Endothelial cell of umbilical vein (primary cell): ENCODE measurements at places on chromosomes 2 and 18. TPM values are rescaled to one million over a fixed set of nuclear protein-coding genes. Genes with fewer than 3 reads are reported as not detected.

The TWIST2 gene
- polyA plus RNA-seq, result 2.7 and 3.4 TPM in 2 replicates

The EXOC6B gene
- polyA plus RNA-seq, result 9.0 and 10.8 TPM in 2 replicates

The CHST10 gene
- 10.8 and 11.1 TPM in 2 replicates for polyA plus RNA-seq

The IL36G gene
- not detected in 2 replicates for polyA plus RNA-seq

The TIA1 gene
- polyA plus RNA-seq, result 49.8 and 60.2 TPM in 2 replicates

The TBC1D8 gene
- polyA plus RNA-seq, result 26.0 and 28.5 TPM in 2 replicates

The PROM2 gene
- polyA plus RNA-seq, result 0.10 and 0.39 TPM in 2 replicates

The DYSF gene
- 50.9 and 53.5 TPM in 2 replicates for polyA plus RNA-seq

The EFR3B gene
- 0.15 and 0.21 TPM in 2 replicates for polyA plus RNA-seq

The MC2R gene
- not detected in 2 replicates for polyA plus RNA-seq

The RBKS gene
- 1.0 and 1.8 TPM in 2 replicates for polyA plus RNA-seq

The SP9 gene
- not detected in 2 replicates for polyA plus RNA-seq

The STPG4 gene
- polyA plus RNA-seq, result not detected in 2 replicates

The FABP1 gene
- not detected in 2 replicates for polyA plus RNA-seq

The CCBE1 gene
- polyA plus RNA-seq, result 0.04 TPM in 1 of 2 replicates, not detected in the other

The SLC35F6 gene
- 34.6 and 43.8 TPM in 2 replicates for polyA plus RNA-seq

The TEKT4 gene
- polyA plus RNA-seq, result not detected in 2 replicates

The CAPN14 gene
- polyA plus RNA-seq, result 0.01 and 0.03 TPM in 2 replicates
